Hepatic stellate cell (primary cell): ENCODE measurements at places on chromosomes 2 and 18.

GRCh38 chr2:15675456-15676195, 84.0 kb downstream of the DDX1 start:
- no peak for DNase-seq

DNA sequence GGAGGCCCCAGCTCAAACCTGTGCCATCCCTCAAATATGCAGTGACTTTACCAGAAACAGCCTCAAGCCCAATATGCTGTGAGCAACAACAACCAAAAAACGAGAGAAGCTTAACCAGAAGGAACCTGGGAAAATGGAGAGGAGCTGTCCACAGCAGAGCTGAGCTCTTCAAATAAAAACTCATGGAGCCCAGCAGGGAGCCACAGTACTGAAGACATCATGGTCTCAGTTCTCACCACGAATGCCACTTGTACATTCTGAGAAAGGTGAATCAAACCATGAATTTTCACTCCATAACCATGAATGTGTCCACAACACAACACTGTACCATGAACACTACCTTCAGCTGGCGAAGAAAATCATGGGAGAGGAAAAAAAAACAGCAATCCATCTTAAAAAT, 50.5 kb downstream of the KLHL14 start:
- DNase-seq = no peak

- DNase-seq = no peak
Observed at GRCh38 chr18:49082714-49083688, 132.2 kb upstream of the SMAD7 start.

DNA sequence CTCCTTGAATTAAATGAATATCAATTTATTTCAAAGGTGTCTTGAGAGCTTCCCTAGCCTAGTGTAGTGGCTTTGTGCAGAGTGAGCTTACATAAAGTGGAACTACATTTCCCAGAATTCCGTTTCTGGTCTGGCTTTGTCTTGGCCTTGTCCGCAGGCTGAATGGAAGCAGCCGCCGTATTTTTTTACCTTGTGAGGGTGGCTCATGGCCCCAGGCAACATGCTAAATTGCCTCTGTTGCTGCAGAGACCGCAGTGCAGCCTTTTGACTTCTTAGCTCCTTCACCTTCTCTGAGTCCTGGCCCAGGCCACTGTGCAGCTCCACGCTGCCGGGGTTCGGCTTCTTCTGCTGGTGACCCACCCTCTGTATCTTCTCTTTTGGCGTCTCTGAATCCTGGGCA, 114.8 kb upstream of the SLC38A11 start:
- DNase-seq = no peak

DNA sequence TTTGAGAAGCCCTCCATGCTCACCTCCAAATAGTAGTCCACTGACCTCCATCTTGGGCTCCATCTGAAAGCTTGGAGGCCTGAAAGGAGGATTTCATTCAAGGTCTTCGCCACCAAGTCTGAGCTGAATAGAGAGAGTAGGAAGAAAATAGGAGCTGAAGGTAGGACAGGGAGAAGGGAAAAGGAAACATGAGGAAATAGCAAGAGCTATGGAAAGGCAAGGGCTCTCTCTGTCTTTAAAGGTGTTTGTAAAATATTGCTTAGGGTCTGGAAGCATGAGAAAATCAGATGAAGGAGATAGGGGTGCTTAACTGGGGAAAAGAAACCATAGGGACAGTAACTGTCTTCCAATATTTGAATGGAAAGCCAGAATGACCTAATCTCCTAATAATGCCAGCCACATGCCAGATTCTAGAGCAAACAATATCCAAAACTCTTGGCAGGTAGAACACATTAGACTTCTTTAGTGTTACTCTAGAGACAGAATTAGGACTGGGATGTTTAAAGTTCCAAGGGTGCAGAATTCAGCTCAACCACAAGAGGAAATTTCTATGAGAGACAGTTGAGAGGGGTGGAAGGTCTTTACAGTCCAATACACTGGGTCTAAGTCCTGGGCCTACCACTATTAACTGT, 67.4 kb downstream of the NAB1 start:
- DNase-seq = no peak

DNA sequence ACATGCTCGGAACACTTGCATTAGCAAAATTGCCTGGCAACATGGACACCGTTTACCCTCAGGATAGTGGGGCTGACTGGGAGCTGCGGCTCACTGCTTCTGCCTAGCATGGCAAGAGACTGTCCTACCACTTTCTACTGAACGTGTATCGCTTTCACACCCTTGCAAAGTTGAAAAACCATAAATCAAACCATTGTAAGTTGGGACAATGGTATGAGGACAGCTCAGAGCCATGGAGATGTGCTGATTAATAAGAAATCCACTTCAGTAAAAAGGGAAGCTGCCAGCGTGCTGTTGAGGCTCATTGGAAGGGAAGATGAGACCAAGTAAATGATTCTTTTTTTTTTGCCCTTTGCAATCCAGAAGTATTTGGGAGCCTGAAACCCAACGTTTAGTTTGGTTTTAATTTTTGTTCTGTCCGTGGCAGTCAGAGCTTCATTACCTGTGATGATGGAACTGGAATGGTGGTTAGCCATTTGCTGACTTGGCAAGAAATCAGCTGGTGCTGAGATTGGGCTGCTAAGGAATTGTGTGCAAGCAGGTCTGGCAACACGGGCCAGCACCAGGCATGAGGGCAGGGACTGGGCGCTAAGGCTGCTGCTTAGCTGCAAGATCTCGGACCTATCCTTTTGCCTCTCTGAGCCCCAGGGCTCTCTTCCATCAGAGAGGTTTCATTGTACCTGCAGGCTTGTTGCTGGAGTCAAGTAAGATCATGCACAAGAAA, 75.5 kb upstream of the HS6ST1 start:
- no peak for DNase-seq

- DNase-seq = no peak
Observed at GRCh38 chr18:56727399-56727798, 76.2 kb downstream of the WDR7 start.

DNA sequence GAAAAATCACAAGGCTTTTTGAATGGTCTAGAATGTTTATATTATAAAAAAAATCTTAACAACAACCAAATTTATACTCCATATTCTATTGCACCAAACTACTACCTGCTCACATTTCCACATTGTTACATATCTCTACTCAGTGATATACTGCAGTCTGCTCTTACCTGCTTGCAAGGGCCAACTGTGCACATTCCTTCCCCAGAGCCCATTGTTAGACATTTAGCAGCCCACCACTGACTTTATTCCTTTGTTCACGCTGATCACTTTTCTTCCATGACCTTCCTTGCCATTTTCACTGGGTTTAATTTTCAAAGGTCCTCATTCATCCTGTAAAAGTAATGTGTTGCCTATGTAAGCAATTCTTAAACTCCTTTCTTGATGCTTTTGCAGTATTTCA, 109.7 kb upstream of the KCNJ3 start:
- no peak for DNase-seq

DNA sequence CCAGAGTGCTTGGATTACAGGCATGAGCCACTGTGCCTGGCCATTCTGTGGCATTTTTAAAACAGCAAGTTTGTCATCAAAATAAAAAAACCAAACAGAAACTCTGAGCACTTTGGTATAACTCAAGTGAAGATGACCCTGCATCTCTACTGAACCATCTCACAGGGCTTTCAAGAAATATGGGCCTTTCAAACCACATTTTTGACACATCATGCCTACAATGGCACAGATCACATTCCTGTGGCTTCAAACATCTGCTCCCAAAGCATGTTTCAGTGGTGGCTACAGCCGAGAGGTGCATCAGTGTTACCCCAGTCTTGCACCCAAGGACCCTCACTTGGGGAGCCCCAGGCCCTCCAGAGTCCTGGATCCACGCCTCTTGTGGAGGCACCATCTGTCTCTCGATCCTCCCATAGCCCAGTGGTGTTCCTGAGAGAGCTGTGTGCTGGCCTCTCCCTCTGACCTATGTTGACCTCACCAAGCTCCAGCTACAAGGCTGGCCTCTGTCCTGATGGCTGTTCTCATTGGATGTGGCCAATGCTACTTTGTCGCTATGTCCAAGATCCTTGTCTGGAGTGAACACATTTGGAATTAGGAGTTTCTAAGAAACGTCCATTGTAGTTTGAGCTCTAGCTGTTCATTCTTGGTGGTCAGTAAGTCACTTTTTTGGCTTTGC, 55.2 kb upstream of the RALBP1 start:
- DNase-seq = peak; percentile 45

GRCh38 chr2:44479127-44479887, 117.6 kb downstream of the CAMKMT start:
- DNase-seq = peak; percentile 49

GRCh38 chr2:79120194-79120713, at the start of gene REG1A:
TSS of gene REG1A (plus strand) at chr2:79120488. CDS start at chr2:79120862, 374 bp downstream.
- no peak for DNase-seq

- DNase-seq = no peak
Observed at GRCh38 chr2:128450211-128451024, 131.8 kb upstream of the HS6ST1 start.

GRCh38 chr2:20051532-20052228, at the start of gene LAPTM4A:
TSS of gene LAPTM4A (minus strand) at chr2:20051628. CDS start at chr2:20051520, 108 bp downstream.
- peak; percentile 98 for DNase-seq

GRCh38 chr18:11526675-11527074, 82.7 kb upstream of the SLC35G4 start:
- DNase-seq = no peak

DNA sequence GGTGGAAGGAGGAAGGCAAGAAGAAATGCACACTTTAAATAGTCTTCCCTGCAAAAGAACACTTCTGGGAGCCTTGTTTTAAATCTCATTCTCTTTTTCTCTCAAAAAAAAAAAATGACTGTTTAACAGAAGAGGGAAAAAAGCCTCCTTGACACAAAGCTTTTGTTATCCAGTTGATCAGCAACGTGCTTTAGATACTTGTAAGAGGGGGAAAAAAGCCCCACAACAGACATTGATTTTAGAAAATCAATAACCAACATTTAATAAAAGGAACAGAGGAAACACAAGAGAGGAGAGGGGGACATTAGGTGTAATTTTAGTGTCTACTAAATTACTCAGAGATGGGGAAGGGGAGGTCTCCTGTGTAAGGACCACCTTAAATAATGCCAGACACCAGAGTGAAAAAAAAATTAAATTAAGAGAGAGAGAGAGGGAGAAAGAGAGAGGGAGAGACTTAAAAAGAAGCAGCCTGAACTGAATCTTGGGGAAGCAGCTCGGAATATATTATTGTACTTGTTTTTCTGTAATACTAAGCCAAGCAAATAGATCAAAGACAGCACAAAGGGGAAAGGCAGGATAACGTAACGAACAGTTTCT, 4.7 kb downstream of the ZEB2 start:
- no peak for DNase-seq

- no peak for DNase-seq
Observed at GRCh38 chr2:159124931-159125467, 156.6 kb downstream of the TANC1 start.

DNA sequence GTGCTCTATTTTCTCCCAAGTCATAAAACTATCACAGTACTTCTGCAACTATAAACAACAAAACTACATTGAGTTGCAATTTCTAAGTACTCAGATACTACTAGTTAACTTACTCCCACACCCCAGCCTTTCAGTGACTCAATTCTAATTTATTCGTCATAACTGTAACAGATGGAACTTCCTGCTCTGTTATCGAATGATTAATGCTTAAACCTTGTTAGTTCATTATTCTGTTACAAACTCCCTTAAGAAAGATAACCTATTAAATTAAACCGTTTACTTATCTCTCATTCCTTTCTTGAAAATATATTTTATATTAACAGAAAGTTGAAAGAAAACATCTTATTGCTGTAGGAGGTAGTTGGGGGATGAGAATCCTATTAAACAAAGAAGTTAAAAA, 17.0 kb downstream of the TNFAIP6 start:
- peak; percentile 57 for DNase-seq

DNA sequence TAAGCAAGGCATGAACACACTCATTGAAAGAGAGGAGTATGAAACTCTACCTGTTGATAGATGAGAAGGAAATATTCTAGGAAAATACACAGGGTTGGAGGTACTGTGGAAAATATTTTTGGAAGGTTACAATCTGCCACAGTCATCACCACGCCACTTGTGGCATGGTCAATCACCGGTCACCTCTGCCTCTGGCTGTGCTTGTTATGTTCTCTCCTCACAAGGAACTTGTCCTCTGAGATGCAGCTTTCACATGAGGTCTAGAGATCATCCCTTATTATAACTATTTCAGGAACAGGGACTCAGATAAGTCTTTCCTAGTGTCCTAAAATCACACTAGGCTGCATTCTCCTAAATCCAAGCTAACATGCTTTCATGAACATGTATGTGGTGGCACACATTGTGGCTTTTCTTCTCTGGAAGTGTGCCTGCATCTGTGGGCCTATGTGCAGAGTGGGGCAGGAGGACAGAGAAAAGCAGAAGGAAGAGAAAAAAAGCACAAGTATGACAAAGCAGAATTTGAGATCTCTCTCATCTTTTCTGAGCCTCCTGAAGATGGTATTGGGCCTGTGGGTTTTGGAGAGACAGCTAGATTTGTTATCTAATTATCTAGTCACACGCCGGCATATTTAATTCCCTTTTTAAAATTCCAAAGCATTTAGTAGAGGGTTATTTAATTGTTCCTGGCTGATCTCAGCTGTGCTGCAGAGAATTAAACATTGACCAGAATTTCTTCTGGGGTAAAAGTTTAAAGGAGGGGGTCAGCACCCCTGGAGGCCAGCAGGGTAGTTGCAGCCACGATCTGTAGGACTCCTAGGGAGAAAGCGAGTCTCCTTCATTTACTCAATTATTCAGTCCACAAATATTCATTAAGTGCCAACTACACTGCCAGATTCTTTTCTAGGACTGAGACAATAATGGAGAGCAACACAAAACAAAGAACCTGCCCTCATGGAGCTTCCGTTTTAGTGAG, 294.6 kb downstream of the RDH14 start:
- DNase-seq = no peak

- no peak for DNase-seq
Observed at GRCh38 chr2:134099273-134099672, 154.6 kb upstream of the MGAT5 start.

GRCh38 chr18:54127759-54128378, 96.6 kb downstream of the MBD2 start:
- peak; percentile 19 for DNase-seq
